Stimulated activated CD8-positive, alpha-beta memory T cell treated with anti-CD3 and anti-CD28 coated beads, Interleukin-12 subunit alpha, Interleukin-12 subunit beta, amount 100 ng/mL, for 4 hours (primary cell): ENCODE measurements at places on chromosomes 1 and 21.

GRCh38 chr1:12760256-12760795, 13.2 kb upstream of the PRAMEF12 start:
- DNase-seq = no peak

DNA sequence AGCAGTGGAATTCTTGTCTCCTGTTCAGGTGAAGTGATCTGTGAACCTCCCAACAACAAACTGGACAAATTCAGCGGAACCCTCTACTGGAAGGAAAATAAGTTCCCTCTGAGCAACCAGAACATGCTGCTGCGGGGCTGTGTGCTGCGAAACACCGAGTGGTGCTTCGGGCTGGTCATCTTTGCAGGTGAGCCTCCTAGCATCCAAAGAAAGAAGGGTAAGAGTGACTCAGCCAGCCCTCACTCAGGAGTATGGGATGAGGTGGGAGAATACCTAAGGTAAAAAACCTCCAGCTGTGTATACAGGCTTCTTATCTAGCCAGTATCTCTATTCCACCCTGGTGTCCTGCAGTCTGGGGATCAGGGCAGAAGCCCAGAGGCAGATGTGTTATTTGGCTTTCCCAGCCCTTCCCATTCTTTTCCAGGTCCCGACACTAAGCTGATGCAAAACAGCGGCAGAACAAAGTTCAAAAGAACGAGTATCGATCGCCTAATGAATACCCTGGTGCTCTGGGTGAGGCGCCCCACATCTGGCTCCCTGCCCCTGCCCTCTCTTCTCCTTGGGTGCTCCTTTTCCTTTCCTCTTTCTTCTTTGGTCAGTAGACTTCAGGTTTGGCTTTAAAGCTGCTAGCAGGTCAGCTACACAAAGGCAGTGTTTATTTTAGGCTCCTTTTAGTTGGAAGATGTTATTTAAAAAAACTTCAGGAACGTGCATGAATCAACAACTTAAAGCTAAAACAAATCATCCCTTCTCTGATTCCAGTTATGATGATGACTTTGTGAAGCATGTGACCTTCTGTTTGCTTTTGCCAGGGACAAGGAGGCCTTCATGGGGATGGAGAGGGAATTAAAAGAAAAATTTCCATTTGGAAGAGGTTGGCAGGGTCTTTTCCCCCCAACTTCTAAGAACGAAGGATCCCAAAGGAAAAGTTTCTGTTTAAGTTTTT, 9.0 kb downstream of the ATP8B2 start:
- no peak for DNase-seq

- DNase-seq = no peak
These were observed 16.0 kb downstream of the DISC1 start for GRCh38 chr1:231642618-231643017.

DNA sequence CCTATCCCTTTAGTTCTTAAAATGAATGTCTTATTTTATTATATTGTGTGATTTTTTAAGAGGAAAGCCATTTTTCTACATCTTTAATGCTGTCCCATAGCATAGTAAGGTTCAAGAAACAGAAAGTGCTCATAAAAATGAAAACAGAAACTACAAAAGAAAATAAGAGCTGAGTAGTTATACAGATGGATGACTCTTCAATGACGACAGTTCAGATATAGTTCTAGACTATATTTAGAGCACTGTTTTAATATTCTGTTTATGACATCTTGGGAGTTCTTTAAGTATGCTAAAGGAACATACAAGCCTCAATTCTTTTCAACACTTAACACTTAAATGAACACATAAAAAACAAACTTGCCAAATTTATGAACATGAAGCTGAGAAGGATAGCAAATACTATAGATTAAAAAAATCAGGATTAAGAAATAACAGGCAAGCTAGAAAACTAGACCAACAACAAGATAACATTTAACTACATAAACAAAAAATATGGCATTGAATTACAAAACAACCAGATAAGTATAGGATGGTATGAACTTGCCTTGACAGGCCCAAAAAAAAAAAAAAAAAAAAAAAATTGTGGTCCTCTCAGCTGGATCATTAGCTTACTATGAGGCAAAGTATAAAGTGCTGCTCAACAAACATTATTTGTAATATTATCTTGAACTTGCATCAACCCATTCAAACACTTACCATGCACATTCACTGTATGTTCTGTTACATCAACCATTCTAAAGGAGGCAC, 87.9 kb downstream of the ZZZ3 start:
- DNase-seq = no peak

- no peak for DNase-seq
These were observed 61.1 kb downstream of the FYB2 start for GRCh38 chr1:56758135-56758534.

- no peak for DNase-seq
These were observed 2.2 kb downstream of the FBXO28 start for GRCh38 chr1:224116131-224116530.

DNA sequence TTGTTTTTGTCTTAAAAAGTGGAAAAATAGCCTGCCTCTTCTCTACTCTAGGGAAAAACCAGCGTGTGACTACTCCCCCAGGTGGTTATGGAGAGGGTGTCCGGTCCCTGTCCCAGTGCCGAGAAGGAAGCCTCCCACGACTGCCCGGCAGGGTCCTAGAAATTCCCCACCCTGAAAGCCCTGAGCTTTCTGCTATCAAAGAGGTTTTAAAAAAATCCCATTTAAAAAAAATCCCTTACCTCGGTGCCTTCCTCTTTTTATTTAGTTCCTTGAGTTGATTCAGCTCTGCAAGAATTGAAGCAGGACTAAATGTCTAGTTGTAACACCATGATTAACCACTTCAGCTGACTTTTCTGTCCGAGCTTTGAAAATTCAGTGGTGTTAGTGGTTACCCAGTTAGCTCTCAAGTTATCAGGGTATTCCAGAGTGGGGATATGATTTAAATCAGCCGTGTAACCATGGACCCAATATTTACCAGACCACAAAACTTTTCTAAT, 35.0 kb upstream of the TDRD10 start:
- no peak for DNase-seq

DNA sequence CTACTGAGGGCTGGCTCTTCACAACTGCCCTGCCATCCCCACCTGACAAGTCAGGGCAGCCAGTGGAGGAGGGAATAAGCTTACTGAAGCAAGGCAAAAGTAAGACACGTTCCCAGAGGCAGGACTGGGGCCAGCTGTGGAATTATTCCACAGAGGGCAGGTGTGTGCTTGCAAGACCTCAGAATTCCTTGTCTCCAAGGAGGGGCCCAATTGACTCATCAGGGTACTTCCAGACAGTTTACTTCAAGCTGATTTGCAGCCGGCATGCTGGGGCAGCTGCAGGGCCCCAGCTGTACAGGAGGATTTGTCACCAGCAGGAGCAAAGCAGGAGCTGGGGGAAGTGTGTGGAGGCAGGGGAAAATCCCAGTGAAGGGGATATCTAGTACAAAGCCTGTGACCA, 167.5 kb upstream of the CAMK1G start:
- DNase-seq = no peak

DNA sequence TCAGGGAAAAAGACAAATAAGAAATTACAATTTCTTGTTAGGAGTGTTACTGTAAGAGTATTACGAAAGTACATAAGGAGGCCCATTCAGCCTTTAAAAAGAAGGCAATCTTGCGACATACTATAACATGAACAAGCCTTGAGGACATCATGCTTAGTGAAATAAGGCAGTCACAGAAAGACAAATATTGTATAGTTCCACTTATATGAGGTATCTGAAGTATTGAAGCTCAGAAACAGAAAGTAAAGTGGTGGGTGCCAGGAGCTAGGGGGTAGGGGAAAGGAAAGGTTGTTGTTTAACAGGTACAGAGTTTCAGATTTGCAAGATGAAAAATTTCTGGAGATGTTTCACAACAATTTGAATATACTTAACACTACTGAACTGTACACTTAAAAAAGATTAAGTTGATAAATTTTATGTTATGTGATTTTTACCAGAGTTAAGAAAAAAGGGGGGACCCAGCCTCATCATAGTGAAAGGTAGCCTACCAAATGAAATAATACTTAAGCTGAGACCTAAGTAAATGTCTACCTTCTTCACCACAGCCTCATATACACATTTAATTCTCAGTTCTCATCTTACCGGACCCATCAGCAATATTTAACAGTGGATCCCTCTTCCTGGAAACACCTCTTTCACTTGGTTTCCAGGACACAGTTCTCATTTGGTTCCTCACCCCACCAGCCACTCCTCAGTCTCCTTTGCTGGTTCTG, 19.5 kb downstream of the USP24 start:
- DNase-seq = no peak
